ENCODE measurements at places on chromosomes 3 and 15. TPM values are rescaled to one million over a fixed set of nuclear protein-coding genes. Genes with fewer than 3 reads are reported as not detected.

GRCh38 chr3:79161941-79162340 lies 605.9 kb downstream of the ROBO1 start:
- no peaks in the 10 kb centered on the region for H3K4me1 ChIP-seq
- H3K27me3 ChIP-seq = no peaks in the 10 kb centered on the region
- no peak overlapping the region for H3K27ac ChIP-seq
- no peak for DNase-seq

DNA sequence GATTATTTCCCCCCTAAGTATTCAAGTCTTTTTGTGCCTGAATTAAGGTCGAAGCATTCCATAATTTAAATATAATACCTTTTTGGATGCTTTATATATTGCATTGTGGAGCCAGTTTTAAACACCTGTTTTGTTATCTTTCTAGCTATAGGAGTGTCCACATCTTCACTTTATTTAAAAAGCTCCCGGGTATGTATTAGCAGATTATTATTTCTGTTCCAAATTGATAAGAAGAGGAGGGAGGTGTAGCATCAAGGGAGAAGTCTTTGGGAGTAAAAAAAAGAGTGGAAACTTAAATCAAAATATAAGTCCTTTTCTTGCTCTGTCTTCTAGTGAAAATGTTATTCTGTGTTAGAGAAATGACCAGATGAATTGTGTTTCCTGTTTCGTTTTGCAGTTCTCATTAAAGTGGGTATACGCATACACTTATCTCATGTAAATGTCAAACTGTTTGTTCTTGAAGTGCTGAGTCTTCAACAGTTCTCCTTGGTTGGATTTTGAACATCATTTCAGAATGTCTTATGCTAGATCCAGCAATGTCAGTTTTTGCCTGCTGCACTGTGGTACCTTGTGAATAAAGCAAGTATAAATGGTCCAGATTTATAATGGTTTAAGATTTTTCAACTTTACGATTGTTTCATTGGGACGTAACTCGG lies 105.8 kb downstream of the FNDC3B start:
- DNase-seq = no peak
- peak overlapping the region; percentile 11 for H3K27ac ChIP-seq
- H3K4me1 ChIP-seq = peaks cover 54% of the 10 kb centered on the region
- H3K4me3 ChIP-seq = no peak overlapping the region
- H3K36me3 ChIP-seq = peaks cover 13% of the 10 kb centered on the region
- H3K27me3 ChIP-seq = no peaks in the 10 kb centered on the region

DNA sequence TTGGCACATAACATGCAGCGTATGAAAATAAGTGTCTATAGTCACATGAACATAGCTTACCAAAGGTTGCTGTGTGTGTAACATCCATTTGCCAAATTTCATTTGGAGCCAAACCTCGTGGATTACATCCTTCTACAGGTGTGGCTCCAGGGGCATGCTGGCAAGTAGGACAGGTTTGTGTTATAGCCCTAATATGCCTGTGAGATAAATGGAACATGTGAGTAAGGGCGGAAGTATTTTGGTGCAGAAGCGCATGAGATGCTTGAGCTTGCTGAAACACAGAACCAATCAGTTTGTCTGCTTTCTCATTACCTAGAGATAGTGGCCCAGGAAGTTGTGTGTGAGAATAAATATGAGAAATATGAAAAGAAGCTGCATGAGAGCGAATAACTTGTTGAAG lies 21.8 kb upstream of the XCR1 start:
- no peak overlapping the region for H3K4me3 ChIP-seq
- H3K27ac ChIP-seq = no peak overlapping the region
- H3K4me1 ChIP-seq = peaks cover 12% of the 10 kb centered on the region

Gene STOML1
- total RNA-seq = 11.9 TPM

GRCh38 chr15:96796841-96797240 lies 466.3 kb downstream of the NR2F2 start:
- no peak for DNase-seq
- H3K27ac ChIP-seq = no peak overlapping the region
- H3K36me3 ChIP-seq = no peaks in the 10 kb centered on the region

Gene NUSAP1
- 52.5 TPM for total RNA-seq

GRCh38 chr15:77118882-77119321 lies 48.0 kb upstream of the TSPAN3 start:
- no peaks in the 10 kb centered on the region for H3K27me3 ChIP-seq
- H3K4me3 ChIP-seq = no peak overlapping the region
- peak overlapping the region; percentile 60 for H3K27ac ChIP-seq
- no peak for DNase-seq
- peaks cover 10% of the 10 kb centered on the region for H3K36me3 ChIP-seq

Gene KBTBD13
- 0.09 TPM for total RNA-seq

DNA sequence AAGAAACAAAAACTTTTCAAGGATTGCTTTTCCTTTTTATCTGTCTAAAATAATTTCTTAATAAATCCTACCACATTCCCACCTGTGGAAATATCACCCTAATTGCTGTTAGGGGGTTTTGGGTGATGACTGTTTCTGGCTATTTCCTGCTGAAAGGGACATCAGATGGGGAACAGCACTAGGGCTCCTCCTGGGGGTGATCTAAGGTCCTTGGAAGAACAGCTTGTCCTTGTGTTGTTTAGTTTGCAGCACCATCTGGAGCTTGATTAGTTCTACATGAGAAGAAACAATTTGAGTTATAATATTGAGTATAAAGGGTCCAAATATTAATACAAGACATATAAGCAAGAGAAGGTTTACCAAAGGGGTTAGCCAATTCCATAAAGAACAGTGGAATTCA lies 18.7 kb downstream of the OR5H15 start:
- DNase-seq = no peak
- H3K36me3 ChIP-seq = no peaks in the 10 kb centered on the region
- H3K4me3 ChIP-seq = no peak overlapping the region
- H3K4me1 ChIP-seq = no peaks in the 10 kb centered on the region
- no peaks in the 10 kb centered on the region for H3K27me3 ChIP-seq

DNA sequence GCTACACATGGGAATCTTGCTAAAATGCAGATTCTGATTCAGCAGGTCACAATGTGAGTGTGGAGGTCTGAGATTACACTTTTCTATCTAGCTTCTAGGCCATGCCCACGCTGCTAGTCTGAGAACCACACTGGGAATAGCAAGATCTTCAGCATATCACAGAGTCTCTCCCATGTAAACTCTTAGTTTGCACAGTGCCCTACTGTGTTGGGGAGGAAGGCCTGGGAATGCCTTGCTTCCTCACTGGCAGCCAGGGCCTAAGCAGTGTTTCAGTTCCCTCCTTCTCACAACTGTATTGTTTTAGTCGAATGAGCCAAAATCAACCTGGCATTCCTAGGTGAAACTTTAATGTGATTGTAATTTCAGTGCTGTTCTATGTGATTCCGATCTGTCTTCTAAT lies 180.0 kb upstream of the EIF1B start:
- H3K27me3 ChIP-seq = peaks cover 10% of the 10 kb centered on the region
- no peak for DNase-seq
- H3K4me1 ChIP-seq = no peaks in the 10 kb centered on the region
- no peaks in the 10 kb centered on the region for H3K36me3 ChIP-seq

DNA sequence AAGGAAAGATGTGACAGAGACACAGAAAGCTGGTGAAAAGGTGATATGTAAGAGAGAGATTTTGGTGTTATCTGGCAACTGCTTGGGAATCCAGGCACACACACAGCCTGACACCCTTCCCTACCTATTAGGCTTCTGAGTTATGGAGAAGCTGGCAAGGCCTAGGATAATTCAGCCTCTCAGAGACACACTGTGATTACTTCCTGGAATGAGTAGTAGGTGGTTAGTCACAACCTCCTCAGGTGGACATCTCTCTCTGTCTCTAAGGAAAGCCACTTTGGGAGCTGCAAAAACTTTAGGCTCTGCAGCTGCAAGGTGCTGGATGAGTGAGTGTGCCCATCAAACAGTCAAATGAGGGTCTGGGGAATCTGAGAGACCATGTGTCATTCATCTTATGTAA lies 201.9 kb downstream of the PDCD6IP start:
- no peak for DNase-seq
- H3K27ac ChIP-seq = no peak overlapping the region
- H3K4me1 ChIP-seq = no peaks in the 10 kb centered on the region
- H3K4me3 ChIP-seq = no peak overlapping the region

DNA sequence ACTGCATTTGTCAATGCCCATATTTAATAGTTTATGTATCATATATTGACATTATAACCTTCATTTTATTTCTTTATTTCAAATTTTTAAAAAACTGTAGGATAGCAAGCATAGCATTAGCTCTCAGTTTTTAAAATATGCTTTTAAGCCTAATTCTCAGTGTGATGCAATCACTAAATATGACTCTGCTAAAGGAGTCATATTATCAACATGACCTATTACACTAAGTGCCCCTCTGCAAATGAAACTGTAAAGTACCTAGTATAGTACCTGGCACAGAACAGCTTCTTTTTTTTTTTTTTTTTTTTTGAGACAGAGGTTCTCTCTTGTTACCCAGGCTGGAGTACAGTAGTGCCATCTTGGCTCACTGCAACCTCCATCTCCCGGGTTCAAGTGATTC lies 179.4 kb upstream of the CGNL1 start:
- H3K4me1 ChIP-seq = peaks cover 31% of the 10 kb centered on the region
- no peak overlapping the region for H3K4me3 ChIP-seq
- no peak for DNase-seq
- H3K27me3 ChIP-seq = no peaks in the 10 kb centered on the region
- H3K27ac ChIP-seq = no peak overlapping the region

Gene CTXND1
- total RNA-seq = not detected

GRCh38 chr15:78399091-78399490 lies 38.9 kb upstream of the IREB2 start:
- H3K36me3 ChIP-seq = no peaks in the 10 kb centered on the region
- peaks cover 20% of the 10 kb centered on the region for H3K4me1 ChIP-seq
- DNase-seq = no peak
- H3K27ac ChIP-seq = peak overlapping the region; percentile 8
- no peak overlapping the region for H3K4me3 ChIP-seq

GRCh38 chr15:87033056-87033455 lies 953.4 kb downstream of the AGBL1 start:
- H3K27ac ChIP-seq = no peak overlapping the region
- DNase-seq = no peak
- no peaks in the 10 kb centered on the region for H3K36me3 ChIP-seq

- peaks cover 49% of the 10 kb centered on the region for H3K4me1 ChIP-seq
- H3K27ac ChIP-seq = peak overlapping the region; percentile 16
- H3K4me3 ChIP-seq = no peak overlapping the region
- H3K27me3 ChIP-seq = peaks cover 62% of the 10 kb centered on the region
These were observed 270.8 kb downstream of the UACA start for GRCh38 chr15:70492240-70493177.

- H3K4me1 ChIP-seq = peaks cover 6% of the 10 kb centered on the region
- H3K27ac ChIP-seq = no peak overlapping the region
- H3K27me3 ChIP-seq = peaks cover 15% of the 10 kb centered on the region
These were observed 1013.3 kb downstream of the TUSC7 start for GRCh38 chr3:117722856-117723255.

Gene CLCN2
- 17.0 TPM for total RNA-seq

DNA sequence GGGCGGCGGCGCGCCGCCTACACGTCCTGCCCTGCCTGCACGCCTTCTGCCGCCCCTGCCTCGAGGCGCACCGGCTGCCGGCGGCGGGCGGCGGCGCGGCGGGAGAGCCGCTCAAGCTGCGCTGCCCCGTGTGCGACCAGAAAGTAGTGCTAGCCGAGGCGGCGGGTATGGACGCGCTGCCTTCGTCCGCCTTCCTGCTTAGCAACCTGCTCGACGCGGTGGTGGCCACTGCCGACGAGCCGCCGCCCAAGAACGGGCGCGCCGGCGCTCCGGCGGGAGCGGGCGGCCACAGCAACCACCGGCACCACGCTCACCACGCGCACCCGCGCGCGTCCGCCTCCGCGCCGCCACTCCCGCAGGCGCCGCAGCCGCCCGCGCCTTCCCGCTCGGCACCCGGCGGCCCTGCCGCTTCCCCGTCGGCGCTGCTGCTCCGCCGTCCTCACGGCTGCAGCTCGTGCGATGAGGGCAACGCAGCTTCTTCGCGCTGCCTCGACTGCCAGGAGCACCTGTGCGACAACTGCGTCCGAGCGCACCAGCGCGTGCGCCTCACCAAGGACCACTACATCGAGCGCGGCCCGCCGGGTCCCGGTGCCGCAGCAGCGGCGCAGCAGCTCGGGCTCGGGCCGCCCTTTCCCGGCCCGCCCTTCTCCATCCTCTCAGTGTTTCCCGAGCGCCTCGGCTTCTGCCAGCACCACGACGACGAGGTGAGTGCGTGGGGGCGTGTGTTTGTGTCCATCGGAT lies 602 bp downstream of the TRIM71 start:
- no peak overlapping the region for H3K27ac ChIP-seq
- H3K27me3 ChIP-seq = peaks cover 47% of the 10 kb centered on the region
- no peaks in the 10 kb centered on the region for H3K36me3 ChIP-seq
- H3K4me3 ChIP-seq = peak overlapping the region; percentile 74

Gene AGBL1
- total RNA-seq = not detected

Gene CCDC80
- 134 TPM for total RNA-seq

Gene IQGAP1
- 110 TPM for total RNA-seq

GRCh38 chr3:61564395-61565059 lies 3.2 kb downstream of the PTPRG start:
- peak overlapping the region; percentile 87 for H3K4me3 ChIP-seq
- peaks cover 25% of the 10 kb centered on the region for H3K4me1 ChIP-seq
- H3K27me3 ChIP-seq = peaks cover 21% of the 10 kb centered on the region
- no peaks in the 10 kb centered on the region for H3K36me3 ChIP-seq
- no peak overlapping the region for H3K27ac ChIP-seq

Gene LRRIQ4
- total RNA-seq = 0.11 TPM

Gene PYGO1
- 29.6 TPM for total RNA-seq

- no peak for DNase-seq
- H3K4me1 ChIP-seq = peaks cover 11% of the 10 kb centered on the region
- H3K27ac ChIP-seq = no peak overlapping the region
- no peaks in the 10 kb centered on the region for H3K27me3 ChIP-seq
- H3K4me3 ChIP-seq = no peak overlapping the region
These were observed 79.8 kb downstream of the FOXP1 start for GRCh38 chr3:71503525-71504249.

Gene CAMKV
- total RNA-seq = 0.14 TPM

Gene ZPLD1
- not detected for total RNA-seq

Gene DHFR2
- total RNA-seq = 9.6 TPM

Data from mesothelial cell of epicardium (in vitro differentiated cells).